ENCODE measurements at places on chromosomes 7 and 10.

DNA sequence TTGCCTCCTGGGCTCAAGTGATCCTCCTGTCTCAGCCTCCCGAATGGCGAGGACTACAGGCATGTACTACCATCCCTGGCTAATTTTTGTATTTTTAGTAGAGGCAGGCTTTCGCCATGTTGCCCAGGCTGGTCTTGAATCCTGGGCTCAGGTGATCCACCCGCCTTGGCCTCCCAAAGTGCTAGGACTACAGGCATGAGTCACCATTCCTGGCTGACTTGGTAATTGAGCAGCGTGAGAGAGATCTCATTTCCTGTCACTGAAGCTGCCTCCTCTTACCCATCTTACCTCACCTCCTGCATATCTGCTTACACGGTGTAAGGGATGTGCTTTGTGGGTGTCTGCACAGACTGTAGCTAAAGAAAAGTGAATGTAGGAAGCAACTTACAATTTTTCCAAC, 9.7 kb downstream of the IFIT3 start:
- DNase-seq, result peak; percentile 9

DNA sequence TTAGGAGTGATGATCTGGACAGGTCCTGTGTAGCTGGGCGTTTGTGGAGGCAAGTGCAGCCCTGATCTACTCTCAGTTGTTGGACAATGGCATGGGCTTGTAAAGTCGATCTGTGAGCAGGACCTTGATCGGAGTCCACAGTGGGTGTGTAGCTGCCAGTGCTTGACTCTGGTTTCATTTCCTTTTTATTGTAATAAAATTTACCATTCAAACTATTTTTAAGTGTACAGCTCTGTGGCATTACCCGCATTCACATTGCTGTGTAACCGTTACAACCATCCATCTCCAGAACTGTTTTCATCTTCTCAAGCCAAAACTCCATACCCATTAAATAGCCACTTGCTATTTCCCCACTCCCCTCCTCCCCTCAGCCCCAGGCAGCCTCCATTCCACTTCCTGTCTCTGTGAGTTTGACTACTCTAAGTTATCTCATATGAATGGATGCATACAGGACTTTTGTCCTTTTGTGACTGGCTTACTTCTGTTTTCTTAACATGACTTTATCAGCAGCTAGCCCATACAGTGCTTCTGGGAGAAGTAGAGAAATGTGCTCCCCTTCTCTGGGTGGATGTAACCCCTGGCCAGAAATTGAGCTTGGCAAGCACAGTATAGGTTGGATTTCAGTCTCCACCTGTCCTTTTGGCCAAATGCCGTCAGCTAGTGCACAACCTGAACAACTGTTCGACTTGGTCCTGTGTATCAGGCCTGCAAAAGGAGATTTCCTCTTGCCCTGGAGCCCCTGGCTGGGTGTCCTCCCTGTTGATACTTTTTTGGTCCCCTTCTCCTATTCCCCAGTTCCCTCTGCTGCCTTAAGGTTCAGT, 180.0 kb downstream of the LRMDA start:
- no peak for DNase-seq

DNA sequence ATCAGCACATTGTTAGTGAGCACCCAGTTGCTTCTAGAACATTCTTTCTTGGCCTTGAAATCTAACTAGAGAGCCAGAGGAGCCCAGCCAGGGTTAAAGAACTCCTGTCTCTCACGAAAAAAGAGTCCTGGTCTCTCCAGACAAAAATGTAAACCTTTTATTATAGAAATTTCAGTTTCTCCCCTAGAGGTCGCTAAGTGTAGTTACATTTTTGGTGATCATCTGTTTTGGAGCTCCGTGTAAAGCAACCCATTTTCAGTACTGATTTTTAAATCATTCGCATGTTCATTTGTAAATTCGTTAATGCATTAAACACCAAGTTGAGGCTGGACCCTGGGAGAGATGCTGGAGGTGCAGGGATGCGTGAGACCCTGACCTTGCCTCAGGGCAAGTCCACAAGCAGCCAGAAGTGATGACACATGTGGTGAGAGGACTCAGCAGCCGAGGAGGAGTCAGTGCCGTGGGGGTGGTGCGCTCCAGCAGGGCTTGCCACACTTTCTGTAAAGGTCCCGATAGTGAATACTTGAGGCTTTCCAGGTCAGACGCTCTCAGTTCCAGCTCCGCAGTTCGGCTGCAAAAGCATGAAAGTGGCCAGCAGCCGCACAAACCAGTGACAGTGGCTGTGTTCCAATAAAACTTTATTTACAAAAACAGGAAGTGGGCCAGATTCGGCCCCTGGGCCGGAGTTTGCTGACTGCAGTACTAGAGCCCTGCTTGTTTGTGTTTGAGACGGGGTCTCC, 578.6 kb upstream of the FOXK1 start:
- no peak for DNase-seq

DNA sequence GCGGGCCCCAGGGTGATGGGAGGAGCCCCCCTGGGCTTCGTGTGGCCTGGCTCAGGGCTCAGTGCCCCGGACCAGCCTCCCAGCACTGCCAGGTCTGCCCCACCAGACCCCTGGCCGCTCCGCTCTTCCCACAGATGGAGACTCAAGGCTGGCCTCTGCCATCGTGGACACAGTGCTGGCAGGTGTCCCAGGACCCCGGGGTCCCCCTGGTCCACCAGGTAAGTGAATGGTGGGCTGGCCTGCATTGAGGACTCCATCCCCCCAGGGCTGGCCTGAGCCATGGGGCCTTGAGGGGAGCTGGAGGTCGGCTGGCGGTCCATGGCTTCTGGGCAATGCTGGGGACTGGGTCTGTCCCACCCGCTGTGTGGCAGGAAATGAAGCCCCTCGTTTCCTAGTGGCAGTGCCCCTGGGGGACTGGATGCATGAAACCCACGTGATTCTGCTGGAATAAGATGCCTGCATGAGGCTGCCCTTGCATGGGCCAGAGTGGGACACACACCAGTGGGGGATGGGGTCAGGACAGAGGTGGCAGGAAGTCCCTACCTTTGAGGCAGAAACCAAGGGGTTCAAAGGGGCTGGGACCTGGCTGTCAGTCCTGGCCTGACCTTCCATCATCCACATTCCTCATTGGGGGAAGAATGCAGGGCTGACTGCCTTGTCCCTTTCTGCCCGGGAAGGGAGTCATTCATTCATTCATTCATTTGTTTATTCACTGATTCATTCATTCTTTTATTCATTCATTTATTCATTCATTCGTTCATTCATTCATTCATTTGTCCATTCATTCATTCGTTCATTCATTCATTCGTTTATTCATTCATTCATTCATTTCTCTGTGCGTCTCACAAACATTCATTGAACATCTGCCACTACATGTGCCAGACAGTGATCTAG, 81.8 kb downstream of the MYL10 start:
- no peak for DNase-seq

DNA sequence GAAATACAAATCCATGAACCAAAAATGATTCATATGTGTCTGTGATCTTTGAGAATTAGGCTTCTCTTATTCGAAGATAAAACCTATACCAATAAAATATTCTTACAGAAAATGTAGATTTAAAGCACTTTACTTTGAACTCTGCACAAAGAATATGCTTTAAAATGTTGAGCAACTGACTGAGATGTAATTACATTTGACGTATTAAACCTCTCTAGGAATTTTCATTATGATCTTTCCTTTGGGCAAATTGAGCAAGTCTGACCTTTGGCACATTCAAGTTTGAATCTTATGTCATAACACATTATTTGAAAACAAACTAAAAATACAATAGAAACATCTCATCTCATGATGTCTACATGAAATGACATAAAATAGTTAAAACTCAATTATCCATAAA, 69.2 kb upstream of the AHR start:
- no peak for DNase-seq

DNA sequence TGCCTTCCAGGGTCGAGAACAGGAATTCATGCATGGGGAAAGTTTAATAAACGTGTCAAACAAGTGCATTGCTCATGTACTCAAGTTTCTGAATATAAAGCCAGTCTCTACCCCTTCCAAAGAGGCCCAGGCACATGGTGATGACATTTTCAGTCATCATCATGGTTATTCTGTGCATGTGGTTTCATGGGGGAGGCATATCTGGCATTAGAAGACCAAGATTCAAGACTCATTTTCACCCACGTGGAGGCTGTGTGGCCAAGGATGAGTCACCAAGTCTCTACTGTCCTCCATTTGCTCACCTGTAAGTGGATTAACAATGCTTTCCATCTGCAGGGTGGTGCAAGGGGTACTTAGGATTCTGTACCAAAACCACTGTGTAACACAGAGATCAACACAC, 34.0 kb upstream of the CNPY1 start:
- no peak for DNase-seq

DNA sequence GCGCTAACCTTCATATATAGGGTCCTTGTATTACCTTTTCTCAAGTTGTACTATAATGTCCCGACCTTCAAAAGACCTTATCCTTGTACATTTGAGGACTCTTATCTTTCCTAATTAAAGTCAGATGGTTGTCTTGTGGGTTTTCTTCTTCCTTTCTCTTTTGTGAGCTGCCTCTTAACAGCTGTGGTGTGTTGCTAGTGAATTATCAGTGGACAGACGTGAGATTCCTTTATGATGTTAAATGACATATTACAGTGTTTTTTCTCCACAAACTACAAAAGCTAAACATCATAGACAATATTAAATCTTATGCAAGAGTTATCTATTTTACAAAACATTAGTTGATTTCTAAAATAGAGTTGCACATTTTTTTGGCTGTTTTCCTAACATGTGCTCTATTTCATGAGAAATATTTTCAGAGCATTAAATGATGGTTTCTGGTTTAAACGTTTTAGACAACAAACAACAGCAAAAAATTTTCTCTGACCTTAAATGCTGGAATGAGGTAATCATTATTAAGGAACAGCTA, 272.2 kb upstream of the NPVF start:
- DNase-seq, result no peak

GRCh38 chr10:71312220-71312619, 6.8 kb upstream of the SLC29A3 start:
- DNase-seq, result no peak

GRCh38 chr7:41125343-41125742, 577.5 kb downstream of the INHBA start:
- DNase-seq, result no peak

DNA sequence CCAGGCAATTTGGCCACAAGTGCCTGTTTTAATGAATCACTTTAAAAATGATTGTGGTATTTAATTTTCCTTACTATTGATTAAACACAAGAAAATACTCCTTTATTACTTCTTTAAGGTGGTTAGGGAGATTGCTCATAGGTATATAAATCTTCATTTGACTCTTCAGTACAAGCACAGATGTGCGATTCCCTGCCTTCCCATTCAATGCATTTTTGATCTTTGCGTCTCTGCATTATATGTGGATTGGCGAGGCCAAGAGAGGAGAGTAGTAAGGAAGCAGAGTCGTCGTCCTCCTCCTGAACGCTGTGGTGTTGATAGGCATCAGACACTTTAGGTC, 683.7 kb downstream of the LRMDA start:
- DNase-seq, result no peak

GRCh38 chr10:62811159-62811875, 4.8 kb downstream of the EGR2 start:
- no peak for DNase-seq

GRCh38 chr10:83678850-83679249, 460.5 kb upstream of the GHITM start:
- no peak for DNase-seq

DNA sequence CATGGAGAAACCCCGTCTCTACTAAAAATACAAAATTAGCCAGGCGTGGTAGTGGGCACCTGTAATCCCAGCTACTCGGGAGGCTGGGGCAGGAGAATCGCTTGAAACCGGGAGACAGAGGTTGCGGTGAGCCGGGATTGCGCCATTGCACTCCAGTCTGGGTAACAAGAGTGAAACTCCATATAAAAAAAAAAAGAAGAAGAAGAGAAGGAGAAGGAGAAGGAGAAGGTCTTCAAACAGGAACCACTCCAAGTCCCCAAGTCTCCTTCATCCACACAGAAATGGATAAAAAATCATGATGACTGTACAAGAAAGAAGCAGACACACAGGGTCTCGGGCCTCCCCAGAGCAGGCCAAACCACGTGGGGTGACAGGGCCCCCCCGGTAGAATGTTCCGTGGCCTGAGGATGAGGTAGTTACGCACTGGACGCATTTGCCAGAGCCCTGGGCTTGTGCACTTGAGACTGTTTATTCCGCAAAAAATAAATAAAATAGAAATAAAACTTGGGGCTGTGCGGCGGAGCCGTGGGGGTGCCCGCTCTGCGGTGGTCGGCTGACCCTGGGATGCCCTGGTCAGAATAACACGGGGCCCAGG, 15.8 kb downstream of the VENTX start:
- no peak for DNase-seq

GRCh38 chr7:11471255-11471654, 360.7 kb downstream of the THSD7A start:
- DNase-seq, result no peak
